Hypothalamus (tissue), 51 donors: ENCODE measurements at places on chromosomes 3 and 15.
A peak's percentile ranks its signal among the peaks of the same experiment; 100 is the strongest.

DNA sequence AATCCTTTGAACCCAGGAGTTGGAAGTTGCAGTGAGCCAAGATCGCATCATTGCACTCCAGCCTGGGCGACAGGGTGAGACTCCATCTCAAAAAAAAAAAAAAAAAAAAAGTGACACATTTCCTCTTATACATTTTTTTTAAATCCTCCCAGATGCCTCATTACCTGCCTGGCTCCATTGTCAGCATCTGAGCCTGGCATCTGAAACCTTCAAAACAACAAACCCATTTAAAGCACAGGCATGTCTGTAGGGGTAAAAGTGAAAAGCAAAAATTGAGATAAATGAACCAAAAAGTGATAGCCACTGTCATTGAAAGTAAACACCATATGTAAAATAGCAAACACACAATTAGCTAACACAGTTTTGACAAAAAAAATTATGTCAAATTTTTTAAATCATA, 38.6 kb downstream of the OSBPL10 start:
- no peak for DNase-seq

DNA sequence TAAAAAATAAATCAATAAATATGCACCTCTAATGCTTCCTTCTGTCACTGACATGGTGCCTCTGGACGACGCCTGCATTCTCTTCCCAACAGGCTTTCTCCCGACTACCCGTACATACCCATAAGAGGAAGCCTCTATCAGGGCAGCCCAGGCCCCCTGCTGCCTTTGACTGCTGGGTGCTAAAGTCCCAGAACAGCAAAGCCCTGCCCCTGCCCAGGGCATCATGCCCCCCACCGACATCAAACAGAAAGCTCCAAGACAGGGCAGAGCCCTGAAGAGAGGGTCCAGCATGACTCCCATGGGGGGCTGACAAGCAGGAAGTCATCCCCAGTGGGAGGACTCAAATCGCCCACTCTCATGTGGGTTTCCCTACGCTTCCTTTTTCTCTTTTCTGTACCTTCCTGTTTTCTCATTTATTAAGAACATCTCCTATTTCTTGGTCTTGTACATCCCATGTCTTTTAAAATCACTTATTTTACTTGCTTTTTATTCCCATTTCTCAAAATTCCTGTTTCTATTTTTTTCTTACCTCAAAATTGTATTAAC, 23.4 kb downstream of the XPC start:
- no peak for DNase-seq

DNA sequence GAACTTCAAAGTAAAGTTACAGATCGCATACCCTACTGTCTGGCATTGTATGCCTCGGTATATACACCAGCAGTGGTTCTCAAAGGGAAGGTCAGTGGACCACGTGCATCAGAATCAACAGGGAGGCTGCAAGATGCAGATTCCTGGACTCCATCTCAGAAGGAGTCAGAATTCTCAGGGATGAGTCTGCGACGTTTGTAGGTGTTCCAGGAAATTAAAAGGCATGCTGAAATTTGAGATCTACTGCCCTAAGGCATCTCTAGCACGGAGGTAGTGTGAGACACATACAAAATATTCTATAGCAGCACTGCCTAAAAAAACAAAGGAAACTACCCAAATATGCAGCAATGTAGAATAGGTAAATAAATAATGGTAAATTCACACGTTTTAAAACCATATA, 136.8 kb upstream of the BNIP2 start:
- DNase-seq: no peak

- no peak for DNase-seq
These were observed 99.4 kb downstream of the GABRB3 start for GRCh38 chr15:26673445-26673844.

GRCh38 chr3:45748068-45748467, 48.3 kb downstream of the SLC6A20 start:
- DNase-seq: no peak

DNA sequence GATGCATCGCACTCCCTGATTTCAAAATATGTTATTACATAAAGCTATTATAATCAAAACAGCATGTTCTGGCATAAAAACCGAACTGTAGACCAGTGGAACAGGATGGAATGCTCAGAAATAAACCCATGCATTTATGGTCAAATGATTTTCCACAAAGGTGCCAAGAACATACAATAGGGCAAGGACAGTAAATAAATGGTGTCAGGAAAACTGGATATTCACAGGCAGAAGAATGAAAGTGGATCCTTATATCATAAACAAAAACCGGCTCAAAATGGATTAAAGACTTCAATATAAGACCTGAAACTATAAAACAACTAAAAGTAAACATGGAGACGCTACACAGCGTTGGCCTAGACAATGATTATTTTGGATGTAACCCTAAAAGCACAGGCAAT, 22.6 kb downstream of the USP50 start:
- no peak for DNase-seq

GRCh38 chr3:14031271-14031670, 93.4 kb downstream of the CHCHD4 start:
- DNase-seq: no peak

DNA sequence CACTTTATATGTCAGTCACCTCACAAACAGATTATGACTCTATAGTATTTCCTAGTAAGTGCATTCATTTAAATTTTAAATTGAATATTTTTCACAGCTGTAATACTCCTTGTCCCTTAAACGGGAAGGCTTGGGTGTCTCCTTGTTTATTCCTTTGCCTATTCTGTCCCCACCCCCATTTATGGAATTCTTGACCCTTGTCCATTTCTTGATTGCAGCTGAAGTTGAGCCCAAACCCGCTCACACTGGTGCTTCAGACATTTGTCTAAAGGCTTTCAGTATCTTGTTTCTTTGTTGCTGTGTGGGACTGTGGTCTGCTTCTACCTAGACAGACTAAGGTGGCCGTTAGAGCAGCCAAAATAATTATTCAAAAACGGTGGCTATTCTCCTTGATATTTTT, 449.7 kb downstream of the FOXP1 start:
- no peak for DNase-seq

GRCh38 chr3:82627733-82628132, 866.3 kb upstream of the GBE1 start:
- no peak for DNase-seq

DNA sequence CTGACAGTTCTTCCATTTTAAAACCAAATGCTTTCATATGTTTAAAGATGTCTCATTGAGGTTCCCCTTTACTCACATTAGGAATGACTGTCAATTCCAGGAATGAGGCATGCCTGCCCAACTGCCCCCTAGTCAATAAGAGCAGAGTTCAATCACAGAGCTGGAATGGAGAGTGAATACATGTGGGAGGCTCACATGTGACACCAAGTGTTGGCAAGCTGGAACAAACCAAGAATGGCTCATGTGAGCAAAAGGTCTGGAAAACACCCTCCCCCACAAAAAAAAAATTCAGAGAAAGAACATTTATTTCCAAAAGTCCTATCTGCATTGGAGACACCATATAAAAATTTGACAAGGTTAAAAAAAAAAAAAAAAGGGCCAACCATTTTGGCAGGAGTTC, 3.7 kb downstream of the PBRM1 start:
- peak; percentile 4 for DNase-seq

DNA sequence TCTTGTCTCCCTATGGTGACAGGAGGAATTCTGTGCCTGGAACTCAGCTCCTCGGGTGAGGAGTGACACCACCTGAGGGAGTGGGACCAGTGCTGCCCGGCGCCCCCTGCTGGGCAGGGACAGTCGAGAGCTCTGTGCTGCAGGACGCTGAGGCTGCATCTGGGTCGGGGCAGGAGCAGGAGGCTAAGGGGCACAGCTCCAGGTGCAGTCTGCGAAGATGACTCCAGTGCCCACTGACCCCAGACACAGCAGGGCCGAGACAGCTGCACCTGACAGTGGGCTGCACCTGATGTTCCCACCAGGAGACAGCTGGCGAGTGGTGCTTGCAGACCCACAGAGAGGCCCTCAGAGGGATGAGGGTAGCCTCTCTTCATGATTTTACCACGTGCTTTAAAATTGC, 152.9 kb downstream of the ATP10A start:
- DNase-seq: no peak

- DNase-seq: no peak
These were observed 4.5 kb downstream of the ANP32A start for GRCh38 chr15:68816158-68816557.

DNA sequence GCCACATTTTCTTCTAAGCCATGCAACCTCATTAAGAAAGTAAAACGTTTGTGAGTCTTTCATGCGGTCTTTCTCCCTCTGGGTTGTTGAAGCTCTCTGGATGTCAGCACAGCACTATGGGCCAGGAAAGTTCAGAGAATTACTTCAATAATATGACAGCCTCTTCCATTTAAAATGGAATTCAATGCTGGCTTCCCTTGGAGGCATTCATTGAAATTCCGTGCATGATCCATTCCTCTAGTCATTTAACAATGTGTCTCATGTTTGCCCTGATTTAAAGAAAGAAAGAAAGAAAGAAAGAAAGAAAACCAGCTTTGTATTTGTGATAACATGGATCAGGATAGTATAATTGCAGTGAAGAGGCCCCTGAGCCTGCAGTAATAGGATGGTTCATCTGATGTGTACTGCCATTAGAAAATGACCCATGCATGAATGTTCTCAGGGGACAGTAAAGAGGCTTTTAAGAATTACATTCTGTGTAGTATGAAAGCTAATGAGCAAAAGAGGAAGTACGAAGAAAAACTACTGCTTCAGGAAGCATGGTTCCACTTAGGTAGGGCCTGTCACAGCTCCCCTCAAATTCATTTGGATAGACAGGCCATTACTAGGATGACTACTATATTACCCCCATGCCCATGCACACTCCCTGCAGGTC, 146.0 kb downstream of the ARPP21 start:
- DNase-seq: no peak

DNA sequence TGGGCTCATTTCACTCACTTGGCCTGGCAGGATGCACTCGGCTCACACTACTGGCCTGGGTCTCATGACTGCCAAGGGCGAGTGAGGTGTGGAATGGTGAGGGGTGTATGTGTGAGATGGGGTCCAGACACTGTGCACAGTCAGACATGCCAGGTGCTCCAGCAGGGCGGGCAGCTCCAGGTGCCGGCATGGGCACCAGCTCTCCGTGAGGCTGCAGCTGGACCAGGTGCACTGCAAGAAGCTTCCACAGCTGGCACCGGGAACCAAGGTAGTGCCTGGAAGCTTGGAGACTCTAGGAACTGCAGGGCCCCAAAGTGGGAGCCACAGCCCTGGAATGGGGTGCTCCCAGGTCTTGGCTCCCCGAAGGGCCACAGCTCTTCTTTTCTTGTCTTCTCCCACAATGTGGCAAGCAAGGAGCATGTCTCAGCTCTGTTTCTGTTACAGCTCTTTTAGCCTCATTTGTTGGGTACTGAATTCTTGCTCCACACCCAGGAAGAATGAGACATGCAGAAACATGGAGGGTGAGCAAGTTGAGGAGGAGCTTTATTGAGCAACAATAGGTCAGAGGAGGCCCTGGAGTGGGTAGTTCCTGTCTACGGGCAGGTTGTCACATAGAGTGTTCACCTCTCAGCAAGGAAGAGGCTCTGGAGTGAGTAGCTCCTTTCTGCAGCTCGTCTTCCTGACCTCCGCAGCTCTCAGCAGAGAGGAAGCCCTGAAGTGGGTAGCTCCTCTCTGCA, 762.8 kb downstream of the CADM2 start:
- no peak for DNase-seq

- no peak for DNase-seq
These were observed 73.8 kb upstream of the PCSK6 start for GRCh38 chr15:101563176-101563796.
